Fibroblast of skin of back (primary cell): ENCODE measurements at places on chromosomes 7 and 10.

- no peak for DNase-seq
These were observed 18.5 kb downstream of the PTN start for GRCh38 chr7:137324796-137325696.

DNA sequence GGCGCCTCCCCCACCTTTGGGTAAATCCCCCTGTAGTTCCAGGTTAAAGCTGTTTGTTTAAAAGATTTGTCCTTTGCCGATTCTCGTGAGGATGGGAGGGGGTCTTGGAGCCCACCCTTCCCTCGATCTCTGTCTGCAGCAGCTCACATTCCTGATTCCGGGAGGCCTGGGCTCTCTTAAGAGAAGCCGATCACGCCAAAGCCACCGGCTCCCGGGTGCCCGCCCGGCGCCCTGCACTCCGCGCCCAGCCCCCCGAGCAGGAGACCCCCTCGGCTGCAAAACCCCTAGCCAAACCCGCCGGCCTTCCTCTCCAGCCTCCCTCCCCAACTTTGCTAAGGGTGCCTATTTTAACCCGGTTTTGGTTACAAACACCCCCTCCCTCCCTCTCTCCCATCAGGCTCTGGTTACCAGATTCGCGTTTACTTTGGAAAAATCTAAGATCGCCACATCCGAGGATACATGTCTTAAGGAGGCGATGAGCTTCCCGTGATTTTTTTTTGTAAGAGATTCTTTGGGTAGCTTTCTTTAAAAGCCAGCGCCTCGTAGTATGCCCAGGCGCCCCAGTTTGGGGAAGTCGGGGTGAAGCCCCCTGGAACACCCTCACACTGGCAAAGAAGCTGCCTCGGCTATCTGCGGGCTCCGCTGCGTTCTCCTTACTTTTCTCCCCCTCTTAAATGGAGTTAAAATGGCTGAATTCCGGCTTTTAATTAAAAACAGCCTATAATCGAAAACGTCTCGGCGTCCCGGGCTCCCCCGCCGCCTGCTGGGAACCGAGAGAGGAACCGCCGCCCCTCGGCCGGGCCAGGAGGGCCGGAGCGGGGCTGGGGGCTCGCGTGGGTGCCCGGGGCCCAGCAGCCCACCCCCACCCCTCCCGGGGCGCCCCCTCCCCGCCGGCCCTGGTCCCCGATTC lies 983 bp downstream of the TNRC18 start:
- no peak for DNase-seq

GRCh38 chr7:2159176-2159520 lies 73.6 kb downstream of the MAD1L1 start:
- DNase-seq, result no peak

DNA sequence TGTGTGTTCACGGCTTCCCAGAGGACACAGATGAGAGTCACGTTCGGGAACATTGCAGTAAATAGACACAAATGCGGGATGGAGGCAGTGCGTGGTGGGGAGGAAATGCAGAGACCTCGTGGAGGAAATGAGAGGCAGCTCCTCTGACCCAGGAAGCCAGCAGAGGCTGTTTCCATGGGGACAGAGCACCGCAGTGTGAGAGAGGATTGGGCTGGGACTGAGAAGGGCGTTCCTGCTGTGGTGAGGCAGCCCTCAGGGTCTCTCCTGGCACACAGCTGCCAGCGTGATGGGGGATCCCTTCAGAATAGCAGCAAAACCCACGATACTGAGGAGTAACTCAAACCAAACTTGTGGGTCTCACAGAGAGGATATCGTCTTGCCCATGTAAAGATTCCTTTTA lies 21.7 kb upstream of the BHLHA15 start:
- no peak for DNase-seq

- no peak for DNase-seq
These were observed 36.2 kb upstream of the PITRM1 start for GRCh38 chr10:3208481-3209406.

DNA sequence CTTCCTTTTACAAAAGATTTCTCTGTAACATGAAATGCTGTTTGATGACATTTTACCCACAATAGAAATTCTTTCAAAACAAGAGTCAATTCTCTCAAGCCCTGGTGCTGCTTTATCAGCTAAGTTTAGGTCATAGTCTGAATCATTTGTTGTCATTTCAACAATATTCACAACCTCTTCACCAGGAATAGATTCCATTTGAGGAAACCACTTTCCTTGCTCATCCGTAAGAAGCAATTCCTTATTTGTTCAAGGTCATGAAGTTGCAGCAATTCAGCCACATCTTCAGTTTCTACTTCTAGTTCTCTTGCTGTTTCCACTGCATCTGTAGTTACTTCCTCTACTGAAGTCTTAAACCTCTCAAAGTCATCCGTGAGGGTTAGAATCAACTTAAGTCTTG lies 315.3 kb downstream of the TYW1 start:
- DNase-seq, result peak; percentile 63

GRCh38 chr10:51129946-51130544 lies 55.8 kb downstream of the PRKG1 start:
- DNase-seq, result no peak

GRCh38 chr7:24715171-24715570 lies 42.1 kb downstream of the GSDME start:
- no peak for DNase-seq

DNA sequence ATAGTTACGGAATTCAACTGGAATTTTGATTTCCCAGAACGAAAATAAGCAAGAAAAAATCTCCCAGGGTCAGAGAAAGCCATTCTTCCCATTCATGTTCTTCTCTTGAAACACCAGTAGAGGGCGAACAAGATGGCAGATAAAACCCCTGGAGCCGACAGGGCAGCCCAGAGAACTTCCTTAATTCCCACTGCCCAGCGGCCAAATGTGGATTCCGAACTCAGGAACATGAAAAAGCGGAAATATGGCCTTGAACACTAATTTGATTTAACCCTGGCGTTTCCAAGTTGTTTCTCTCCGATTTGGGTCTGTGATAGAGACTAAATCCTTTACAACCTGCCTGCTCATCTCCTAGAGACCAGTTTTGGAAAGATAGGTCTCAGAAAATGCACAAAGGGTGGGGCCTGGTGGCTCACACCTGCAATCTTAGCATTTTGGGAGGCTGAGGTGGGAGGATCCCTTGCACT lies 100.7 kb upstream of the WAC start:
- DNase-seq, result peak; percentile 79

DNA sequence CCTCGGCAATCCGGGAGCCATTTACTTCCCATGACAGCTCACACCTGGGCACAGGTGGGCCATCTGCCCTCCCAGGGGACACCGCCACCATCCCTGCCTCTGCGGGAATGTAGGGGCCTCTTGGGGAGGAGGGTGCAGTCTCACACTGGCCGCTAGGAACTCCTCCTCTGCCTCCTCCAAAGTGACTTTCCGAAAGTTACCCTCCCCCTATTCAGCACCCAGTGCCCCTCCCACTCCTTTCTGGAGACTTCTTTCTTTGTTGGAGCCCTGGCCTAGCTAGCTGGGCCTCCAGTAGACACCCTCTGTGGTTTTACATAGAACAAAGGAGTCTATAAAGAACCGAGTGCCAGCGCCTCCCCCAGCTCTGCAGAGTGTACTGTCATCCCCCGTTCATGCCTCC lies 45.8 kb upstream of the MNX1 start:
- DNase-seq, result no peak

DNA sequence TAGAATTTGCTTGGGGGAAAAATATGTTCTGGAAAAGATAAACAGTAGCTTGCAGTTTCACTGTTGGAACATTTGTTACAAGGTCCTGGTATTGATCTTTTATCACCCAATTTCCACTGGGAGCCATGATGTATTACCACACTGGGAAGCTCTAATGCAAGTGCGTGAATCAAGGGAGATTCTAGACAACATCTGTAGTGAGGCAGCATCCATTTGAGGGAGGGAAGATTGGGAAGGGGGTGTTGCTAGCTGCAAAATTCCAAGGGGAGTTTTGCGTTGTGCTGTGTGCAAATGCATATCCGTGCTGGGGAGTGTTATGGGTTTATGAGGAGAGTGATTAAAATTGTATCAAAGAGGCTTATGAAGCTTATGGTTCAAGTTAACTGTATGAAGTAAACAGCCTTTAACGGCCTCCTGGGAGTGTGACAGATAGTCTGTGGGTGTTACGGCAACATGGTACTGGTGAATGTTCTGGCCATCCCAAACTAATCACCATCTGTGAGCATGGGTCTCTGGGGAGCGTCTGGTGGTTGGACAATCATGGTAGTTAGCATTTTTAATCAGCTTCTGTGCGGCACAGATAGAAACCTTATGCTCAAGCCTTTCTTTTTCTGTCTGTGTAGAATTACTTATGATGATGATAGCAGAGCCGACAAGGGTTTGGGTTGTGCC lies 601.9 kb upstream of the GALNT17 start:
- peak; percentile 8 for DNase-seq

DNA sequence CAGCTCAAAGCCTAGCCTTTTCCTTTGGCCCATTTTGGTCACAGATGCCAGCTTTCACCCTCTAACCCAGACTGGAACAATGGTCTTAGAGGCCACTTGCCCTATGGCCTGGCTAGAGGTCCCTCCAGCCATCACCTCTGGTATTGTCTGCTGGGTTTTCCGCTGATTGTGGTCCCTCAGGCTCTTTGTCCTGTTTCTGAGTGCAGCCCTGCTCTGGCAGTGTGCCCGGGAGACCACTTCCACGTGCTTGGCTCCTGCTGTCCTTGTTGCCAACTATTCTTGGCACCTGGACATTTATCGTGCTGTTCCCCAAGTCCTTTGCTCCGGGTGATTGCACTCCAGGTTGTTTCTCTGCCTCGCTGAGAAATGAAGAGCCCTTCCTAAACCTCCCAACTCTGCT lies 53.3 kb upstream of the FAM180A start:
- DNase-seq, result no peak

DNA sequence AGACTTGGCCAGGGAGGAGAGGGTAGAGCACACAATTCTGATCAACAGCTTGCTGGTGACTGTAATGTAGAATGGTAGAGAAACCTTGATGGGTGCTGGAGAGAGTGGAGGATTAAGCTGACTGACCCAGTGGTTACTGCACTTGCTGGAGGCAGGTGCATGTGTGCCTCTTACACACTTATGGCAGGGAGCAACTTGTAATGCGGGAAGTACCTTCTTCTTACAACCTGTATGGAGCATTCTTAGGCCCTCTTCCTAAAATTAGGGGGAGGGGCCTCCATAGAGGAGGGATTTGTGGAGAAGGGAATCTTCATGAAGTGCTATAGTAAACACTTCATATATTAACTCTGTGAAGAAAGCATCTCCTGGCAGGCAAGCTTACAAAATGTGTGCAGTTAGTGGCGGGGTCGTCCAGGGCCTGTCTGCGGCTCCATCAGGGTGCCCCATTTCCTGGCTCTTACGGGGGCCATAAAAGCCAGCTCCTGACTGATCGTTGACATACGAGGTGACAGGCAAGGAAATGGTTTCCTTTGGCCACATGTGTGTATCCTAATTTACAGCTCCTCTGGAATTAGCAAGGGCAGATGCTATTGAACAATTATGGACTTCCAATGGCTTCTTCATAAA lies 113.5 kb downstream of the RTKN2 start:
- DNase-seq, result no peak

- no peak for DNase-seq
These were observed 508.3 kb upstream of the ADARB2 start for GRCh38 chr10:2245580-2245979.

DNA sequence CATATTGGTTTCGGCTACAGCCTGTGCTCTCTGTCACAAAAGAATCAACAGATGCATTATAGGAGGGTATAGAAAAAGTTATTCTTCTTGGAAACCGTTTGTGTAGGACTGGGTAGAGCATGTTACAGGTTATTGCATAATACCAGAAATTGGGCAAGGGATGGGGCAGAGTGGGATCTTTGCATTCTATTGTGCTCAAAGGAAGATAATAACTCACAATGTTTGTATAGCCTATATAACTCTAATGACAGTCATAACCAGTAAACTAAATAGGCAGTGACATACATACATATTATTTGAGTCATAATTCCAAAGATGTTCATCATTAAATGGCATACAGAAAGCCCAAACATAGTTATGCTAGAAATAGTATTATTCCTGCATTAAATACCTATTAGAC lies 179.7 kb downstream of the XPNPEP1 start:
- DNase-seq, result peak; percentile 81

- no peak for DNase-seq
These were observed 30.7 kb downstream of the MBL2 start for GRCh38 chr10:52741851-52742250.

GRCh38 chr10:71565284-71566000 lies 154.1 kb downstream of the C10orf105 start:
- no peak for DNase-seq

DNA sequence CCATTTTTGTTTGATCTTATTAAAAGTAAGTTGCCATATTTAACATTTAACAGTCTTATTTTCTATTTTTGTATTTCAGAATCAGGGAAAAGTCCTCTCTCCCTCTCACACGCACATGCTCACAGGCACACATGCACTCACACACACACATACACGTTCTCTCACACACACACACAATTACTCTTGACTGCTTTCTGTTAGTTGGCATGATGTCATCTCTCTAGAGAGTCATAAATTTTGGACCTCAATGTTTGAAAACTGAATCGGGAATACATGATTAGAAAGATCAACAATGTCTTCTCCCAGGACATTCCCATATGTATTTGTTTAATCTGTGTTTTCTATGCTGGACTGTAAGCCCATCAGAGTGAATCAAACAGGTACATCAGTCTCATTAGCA lies 165.7 kb upstream of the AHR start:
- DNase-seq, result peak; percentile 78

DNA sequence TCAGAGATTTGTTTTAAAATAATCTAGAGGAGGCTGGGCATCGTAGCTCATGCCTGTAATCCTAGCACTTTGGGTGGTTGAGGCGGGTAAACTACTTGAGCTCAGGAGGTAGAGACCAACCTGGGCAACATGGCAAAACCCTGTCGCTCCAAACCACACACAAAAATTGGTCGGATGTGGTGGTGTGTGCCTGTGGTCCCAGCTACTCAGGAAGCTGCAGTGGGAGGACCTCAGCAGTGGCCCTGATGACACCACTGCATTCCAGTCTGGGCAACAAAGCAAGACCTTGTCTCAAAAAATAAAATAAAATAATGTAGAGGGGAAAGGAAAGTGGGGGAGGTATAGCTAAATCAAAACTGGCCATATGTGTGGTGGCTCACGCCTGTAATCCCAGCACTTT lies 13.9 kb upstream of the PPP3CB start:
- no peak for DNase-seq

- no peak for DNase-seq
These were observed 23.9 kb upstream of the CCAR1 start for GRCh38 chr10:68697106-68697505.

DNA sequence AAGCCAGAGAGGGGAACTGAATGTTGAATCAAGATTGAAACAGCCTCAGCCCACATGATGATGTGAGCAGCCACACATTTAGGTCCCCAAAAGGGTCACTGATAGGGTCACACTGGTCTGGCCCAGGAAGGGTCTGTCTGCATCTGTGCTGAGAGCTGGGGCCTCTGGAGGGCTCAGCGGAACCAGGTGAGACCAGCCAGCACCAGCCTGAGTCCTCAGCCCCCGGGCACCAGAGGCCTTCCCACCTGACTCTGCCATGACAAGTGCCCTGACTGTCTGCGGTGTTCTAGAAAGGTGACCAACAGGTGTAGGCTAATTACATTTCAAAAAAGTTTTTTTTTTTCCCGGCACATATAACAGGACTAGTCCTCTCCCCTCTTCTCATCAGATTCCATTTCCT lies 76.2 kb downstream of the WDR11 start:
- DNase-seq, result no peak

- DNase-seq, result no peak
These were observed at the start of gene HOXA6 for GRCh38 chr7:27147199-27148030. Gene HOXA6, minus strand, starts transcription at chr7:27147774. Its CDS starts 25 bp downstream, at chr7:27147749.
